Activated CD4-positive, alpha-beta T cell treated with anti-CD3 and anti-CD28 coated beads, Interleukin-2, amount 50 U/mL, for 16 hours (primary cell): ENCODE measurements at places on chromosomes 12 and 14.
A peak's percentile ranks its signal among the peaks of the same experiment; 100 is the strongest.

DNA sequence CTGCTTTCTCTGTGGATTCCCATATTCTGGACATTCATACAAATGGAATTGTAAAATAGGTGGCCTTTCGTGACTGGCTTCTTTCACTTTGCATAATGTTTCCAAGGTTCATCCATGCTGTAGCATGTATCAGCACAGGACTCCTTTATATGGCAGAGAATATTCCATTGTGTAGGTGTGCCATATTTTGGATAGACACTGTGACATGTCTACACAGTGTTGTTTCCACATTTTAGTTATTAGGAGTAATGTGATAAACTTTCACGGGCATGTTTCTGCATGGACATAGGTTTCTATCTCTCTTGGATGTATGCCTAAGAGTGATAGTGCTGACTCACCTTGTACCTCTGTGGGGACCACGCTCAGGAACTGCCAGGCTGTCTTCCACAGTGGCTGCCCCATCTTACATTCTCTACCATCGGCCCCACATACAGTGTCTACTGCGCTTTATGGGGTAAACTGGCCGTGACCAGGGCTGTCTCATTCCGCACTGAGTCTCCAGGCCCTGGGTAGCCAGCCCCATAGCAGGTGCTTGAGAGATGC, 7.1 kb upstream of the KRT84 start:
- DNase-seq: no peak

- DNase-seq: no peak
Measured at GRCh38 chr12:7156259-7157197, 26.4 kb downstream of the CLSTN3 start.

DNA sequence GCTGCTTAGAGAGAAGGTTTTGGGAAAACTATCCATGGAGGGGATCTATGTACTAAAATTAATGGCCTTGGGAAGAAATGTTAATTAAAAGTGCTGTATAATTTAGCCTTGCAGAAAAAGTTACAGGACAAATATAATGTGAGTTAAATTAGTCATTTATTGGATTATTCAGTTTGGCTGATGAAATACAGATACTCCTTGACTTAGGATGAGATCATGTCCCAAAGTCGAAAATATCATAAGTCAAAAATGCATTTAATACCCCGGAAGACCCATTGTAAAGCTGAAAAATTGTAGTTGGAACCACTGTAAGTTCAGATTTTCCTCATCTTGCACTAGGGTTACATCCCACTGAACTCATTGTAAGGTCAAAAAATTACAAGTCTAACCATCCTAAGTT, 9.7 kb downstream of the RTRAF start:
- DNase-seq: no peak

GRCh38 chr14:94548999-94549985, 11.9 kb upstream of the SERPINA4 start:
- peak; percentile 55 for DNase-seq

GRCh38 chr12:17060260-17060659, 454.3 kb upstream of the LMO3 start:
- DNase-seq: no peak

DNA sequence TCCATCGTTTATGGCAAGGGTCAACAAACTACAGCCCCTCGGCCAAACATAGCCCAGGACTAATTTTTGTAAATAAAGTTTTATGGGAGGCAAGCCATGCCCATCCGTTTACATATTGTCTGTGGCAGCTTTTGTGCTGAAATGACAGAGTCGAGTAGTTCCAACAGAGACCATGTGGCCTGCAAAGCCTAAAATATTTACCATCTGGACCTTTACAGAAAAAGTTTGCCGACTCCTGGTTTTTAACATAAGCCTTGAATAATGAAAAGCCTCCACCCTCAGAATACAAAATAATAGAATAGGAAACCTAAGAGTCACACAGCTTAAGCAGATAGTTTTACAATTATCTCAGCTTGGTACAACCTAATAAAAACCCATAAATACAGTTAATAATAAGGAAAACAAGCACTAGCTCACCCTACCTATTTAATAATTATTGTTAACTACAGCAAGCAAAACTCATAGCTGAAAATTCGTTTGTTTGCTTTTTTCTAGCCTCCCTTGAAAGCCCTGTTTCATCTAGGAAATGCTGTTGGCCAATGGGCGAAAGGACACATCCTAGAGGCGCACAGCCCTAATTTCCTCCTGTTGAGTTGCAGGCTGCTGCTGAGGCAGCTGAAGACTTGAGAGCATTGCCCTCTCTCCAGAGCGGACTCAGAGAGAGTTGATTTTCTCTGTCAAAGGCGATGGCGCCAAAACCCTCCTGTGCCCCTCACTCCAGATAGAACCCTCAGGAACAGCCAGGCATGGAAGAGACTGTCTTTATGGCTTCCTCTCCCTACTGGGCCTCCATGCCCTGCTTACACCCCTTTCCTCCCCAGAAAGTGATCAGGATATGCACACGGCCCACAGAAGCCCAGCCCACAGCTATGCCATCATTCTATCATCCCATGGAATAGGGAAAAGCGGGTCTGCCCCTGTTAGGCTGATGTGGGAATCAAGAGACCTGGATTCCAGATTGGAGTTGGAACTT, 107.2 kb downstream of the DPF3 start:
- DNase-seq: no peak

DNA sequence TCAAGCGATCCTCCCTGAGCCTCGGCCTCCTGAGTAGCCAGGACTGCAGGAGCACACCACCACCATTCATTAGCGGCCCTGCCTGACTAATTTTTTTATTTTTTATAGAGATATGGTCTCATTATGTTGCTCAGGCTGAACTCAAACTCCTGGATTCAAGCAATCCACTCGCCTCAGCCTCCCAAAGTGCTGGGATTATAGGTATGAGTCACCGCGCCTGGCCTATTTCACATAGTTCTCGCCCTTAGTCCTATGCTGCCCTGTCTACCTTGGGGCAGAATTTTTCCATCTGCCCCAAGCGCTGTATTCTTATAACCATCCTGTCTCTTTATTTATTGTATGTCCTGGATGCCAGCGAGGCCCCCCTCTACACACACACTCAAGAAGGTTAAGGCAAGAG, 50.9 kb upstream of the BCL2L14 start:
- no peak for DNase-seq

DNA sequence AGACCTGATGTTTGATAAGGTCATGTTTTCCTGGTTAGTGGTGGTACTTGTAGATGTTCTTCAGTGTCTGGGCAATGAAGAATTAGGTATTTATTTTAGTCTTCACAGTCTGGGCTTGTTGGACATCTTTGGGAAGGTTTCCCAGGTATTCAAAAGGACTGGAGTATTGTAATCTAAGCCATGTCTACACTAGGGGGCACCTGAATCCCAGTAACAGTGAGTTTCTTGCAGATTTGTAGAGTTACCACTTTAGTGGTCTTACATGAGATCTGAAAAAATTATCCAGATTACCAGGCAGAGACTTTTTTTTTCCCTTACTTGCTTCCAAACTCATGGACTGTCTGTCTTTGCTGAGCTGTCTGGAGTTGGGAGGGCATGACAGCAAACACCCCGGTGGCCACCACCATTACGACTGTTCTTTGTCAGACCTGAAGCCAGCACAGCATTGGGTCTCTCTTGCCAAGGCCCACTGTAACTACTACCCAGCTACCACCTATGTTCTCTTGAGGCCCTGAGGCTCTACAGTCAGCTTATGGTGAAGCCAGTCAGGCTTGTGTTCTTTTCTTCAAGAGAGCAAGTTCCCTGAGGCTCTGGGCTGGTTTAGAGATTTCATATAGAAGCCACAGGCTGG, 820.7 kb upstream of the FBXO33 start:
- no peak for DNase-seq

GRCh38 chr12:47504775-47505446, 200.9 kb downstream of the RPAP3 start:
- peak; percentile 29 for DNase-seq

DNA sequence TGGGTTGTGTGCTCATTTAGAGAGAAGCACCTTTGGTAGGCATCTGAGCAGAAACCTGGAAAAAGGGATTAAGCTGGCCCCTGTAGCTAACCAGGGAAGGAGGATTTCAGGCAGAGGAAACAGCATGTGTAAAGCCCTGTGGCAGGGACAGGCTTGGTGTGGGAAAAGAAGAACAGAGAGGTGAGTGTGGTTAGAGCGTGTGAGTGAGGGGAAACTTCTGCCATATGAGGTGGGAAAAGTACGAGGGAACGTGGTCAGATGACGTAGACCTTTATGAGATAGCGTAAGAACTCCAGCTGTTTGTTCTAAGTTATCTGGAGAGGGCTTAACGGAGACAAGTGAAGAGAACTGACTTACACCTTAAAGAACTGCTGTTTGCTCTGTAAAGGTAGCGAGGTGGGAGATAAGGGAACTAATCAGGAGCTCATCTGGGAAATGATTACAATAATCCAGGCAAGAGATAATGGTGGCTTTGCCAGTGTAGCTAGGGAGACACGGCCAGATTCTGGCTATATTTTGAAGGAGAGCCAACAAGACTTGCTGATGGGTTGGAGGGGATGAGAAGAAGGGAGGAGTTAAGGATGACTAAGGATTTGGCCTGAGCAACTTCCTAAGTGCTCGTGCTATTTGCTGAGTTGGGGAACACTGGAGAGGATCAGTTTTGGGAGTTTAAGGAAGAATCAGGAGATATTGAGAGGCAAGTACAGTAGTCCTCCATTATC, 234.0 kb downstream of the ETNK1 start:
- no peak for DNase-seq

DNA sequence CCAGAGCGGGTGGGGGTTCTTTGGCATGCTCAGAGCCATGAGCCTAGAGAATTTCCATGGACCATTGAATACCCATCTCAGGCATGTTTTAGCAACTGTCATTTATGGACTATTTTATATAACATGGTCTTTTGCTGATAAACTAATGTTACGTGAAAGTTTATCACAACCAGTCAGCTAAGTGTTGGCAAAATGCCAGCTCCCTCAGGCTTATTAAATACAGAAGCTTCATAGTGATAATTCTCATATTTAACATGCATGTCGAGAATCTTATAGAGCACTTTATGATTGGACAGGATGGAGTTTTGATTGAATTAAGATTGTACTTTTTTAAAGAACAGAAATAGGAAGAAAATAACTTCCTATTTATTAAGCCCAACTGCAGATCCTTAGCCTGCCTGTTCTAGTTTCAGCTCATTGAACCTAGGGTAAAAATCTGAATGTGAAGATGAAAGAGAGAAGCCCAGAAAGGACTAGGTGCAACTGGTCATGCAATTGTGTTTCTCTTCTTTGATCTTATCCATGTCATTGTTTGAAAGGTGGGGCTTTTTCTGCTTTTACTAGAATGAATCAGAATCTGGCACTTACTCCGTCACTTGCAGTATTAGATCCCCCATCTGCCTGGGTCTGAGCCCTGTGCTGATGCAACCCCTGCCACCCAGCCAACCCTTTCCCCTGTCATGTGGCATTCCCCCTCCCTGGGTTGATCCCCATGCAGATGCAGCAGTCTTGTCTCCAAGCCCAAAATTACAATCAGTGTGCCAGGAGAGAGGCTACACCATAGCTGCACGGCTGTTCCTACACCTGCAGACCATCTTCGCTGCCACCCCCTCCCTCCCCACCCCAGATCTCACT, 134.6 kb upstream of the EVL start:
- DNase-seq: peak; percentile 82

DNA sequence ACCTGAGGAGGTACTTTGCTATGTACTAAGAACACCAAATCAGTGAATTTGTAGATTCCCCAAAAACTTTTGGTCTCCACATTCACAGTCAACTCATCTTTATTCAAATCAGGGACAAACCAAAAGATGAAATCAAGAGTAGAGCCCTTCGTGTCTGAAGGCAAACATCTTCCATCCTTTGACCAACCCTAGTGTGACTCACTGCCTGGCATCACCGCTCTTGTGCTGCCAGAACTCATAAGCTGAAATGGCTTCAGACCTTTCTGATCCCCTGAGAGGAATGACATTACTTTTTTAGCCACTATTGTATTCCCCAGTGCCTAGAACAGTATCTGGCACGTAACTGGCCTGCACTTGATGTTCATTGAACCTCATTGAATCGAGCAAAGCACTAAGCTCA, 50.1 kb downstream of the GOLGA5 start:
- DNase-seq: peak; percentile 21

- DNase-seq: no peak
Measured at GRCh38 chr12:102763061-102763460, 154.0 kb downstream of the PAH start.

DNA sequence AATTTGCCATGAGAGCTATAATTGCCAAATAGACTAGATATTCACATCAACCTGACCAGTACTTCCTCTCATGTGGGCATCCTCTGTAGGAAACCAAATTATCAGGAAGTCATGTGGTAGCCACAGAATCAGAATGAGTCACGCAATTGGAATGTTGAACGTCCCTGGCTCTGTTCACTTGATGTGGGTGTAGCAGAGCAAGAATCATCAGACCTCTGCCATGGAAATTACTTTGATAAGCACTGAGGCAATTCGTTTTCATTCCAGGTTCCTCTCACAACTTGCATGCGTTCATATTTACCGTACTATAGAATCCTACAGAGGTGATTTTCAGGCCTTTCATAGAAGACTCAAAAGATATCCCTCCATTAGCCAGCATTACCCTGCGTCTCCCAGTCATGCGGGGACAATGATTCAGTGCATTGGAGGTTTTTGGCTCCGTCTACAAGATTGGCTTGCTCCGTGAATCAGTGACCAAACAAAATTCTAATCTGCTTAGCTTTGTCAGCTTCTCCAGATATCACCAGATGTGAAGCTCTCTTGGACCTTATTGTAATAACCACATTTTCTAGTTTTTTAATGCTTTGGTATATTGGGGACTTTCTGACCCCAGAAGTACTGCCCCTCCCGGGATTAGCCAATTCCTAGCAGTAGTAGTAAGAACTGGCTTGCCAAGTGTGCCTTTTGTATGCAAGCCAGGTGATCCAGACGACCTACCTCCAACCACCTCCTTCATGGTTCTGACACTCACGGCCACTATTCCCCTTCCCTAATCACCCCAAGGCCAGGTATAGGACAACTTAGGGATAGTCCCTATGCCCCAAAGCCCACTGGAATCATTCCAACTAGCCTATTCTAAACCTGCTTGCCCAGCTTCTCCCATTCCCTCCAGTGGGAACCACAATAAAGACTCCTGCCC, 133.4 kb downstream of the KICS2 start:
- no peak for DNase-seq

DNA sequence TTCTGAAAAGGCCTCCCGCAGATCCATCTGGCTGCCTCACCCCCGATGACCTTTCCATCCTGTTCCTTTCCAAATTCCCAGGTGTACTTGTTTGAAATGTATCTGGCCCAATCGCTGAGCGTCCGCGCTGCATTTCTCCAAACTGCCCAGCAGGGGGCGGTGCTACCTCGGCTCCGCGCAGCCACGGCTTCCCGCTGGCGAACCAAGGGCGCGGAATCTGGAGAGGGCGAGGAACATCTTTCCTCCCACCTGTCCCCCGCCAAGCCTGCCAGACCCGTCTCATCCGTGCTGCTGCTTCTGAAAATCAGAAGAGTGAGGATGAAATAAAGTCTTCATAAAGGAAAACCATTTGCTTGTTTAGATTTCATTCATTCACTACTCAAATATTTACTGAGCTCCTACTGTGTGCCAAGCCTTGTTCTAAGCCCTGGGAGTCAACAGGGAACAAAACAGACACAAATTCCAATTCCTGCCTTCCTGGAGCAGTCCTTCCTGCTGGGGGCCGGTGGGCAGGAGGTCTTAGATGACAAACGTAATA, 16.8 kb upstream of the MYL2 start:
- DNase-seq: peak; percentile 44

- no peak for DNase-seq
Measured at GRCh38 chr14:23301969-23302289, 730 bp downstream of the PPP1R3E start.
